Stimulated activated CD8-positive, alpha-beta memory T cell treated with anti-CD3 and anti-CD28 coated beads, Interleukin-2, amount 100 ng/mL, for 1 hour (primary cell): ENCODE measurements at places on chromosomes 11 and 22.

DNA sequence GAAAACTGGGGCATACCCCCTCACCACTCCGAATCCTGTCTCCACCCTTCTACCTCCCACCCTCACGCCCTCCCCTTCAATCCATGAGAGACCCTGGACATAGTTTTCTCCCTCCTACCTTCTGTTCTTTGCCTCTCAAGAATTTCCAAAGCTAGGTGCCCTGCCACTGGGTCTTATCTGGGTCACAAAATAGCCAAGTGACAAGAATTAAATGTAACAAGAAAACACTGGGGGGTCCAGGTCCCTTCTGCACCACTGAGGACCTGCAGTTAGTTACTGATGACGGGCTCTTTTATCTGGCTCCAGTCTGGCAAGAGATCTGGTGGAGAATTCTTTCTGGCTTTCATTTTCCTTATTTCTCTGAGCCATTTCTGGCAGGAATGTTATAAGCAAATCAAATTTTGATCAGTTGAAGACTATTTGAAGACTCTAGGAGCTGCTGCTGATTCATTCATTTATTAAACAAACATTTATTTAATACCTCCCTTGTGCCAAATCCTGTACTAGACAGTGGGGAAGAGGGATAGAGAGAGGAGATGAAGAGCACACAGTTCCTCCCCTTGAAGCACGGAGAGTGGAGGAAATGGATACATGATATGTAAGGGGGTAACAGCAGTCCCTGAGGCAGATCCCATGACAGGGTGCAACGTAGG lies 135.2 kb downstream of the RRAS2 start:
- no peak for DNase-seq

GRCh38 chr11:17368551-17368950 lies 17.0 kb downstream of the NCR3LG1 start:
- no peak for DNase-seq

DNA sequence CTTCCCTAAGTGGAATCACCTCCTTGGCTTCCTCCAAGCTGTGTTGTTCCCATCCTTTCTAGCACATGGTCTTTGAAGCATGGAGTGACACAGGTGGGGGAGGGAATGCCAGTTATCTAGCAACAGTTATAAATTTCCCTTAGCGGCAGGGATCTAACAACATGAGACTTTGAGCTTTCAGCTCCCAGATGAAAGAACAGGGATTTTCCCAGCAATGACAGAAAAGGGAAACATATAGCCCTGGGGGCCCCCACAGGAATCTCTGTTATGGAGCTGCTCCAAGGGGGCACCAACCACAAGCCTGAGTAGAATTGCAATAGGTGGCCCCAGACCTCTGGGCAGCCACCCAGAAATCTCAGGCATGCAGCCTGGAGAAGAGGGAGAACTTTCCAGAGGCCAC lies 163.0 kb downstream of the GRIK4 start:
- no peak for DNase-seq

DNA sequence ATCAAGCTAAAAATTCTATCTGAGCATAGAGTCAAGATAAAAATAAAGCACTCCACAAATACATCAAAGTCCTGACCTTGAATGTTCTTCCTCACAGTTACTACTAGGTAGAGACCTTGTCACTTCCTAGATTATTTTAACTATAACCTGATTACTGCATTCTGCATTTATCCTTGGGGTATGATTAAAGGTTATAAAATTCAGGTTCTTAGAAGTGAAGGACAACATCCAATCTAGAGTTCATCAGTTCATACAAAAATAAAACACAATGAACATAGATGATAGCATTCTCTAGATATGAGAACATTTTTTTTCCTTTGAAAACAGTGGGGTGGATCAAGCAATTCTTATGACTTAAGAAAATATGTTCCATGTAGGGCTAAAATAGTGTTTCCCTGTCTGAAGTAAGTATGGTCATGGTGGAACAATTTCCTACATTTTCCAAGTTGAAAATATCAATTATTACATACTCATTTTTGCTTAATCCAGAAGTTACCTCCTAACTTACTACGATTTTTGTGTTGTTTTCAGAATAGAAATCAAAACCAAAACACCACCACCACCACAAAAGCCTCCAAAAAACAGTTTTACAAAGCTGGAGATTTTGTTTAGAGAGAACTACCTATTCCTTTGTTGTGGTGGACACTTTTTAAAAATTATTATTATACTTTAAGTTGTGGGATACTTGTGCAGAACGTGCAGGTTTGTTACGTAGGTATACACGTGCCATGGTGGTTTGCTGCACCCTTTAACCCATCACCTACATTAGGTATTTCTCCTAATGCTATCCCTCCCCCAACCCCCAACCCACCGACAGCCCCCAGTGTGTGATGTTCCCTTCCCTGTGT lies 112.0 kb upstream of the DDI1 start:
- DNase-seq = no peak

DNA sequence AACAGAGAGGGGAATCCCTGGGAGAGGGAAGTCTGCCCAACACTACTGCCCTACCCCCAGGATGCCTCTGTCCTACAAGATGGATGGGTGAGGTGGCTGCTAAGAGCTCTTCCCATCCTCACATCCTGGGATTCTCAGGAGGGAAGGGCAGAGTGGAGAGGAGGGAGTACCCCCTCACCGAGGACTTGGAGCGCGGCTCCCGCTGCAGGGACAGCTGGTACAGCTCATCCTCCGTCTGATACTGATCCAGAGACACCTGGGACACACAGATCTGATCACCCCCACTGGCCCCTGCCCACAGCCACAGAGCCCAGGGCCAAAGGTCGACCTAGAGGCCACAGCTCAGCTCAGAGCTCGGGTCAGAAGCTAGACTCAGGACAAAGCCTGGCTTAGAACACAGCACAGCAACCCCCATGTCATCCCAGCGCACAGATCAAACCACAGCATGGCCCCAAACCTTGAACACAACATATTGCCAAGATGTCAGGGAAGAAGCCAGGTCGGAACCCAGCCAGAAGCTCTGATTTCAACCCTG lies 8.2 kb downstream of the RASGRP2 start:
- DNase-seq = no peak

GRCh38 chr11:122422682-122423081 lies 232.8 kb upstream of the UBASH3B start:
- no peak for DNase-seq

DNA sequence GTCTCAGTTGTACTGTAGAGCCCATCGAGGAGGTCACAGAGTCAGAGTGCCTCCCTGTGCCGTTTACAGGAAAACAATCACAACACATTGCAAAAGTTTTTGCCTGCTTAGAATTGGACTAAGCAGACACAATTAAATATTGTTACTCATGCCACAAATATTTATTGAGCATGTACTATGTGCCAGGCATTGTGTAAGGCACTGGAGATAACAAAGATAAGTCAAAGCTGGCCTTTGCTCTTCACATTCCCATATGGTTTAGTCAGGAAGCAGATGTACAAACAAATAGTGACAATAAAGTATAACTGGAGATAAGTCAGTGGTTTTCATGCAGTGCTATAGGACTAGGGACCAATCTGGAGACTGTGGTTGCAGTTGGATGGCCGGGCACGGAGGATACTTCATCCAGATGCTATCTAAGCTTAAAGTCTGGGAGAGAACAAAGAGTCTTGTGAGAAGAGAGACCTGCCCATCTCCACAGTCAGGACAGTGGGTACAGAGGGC lies 550.7 kb downstream of the INSC start:
- DNase-seq = no peak

DNA sequence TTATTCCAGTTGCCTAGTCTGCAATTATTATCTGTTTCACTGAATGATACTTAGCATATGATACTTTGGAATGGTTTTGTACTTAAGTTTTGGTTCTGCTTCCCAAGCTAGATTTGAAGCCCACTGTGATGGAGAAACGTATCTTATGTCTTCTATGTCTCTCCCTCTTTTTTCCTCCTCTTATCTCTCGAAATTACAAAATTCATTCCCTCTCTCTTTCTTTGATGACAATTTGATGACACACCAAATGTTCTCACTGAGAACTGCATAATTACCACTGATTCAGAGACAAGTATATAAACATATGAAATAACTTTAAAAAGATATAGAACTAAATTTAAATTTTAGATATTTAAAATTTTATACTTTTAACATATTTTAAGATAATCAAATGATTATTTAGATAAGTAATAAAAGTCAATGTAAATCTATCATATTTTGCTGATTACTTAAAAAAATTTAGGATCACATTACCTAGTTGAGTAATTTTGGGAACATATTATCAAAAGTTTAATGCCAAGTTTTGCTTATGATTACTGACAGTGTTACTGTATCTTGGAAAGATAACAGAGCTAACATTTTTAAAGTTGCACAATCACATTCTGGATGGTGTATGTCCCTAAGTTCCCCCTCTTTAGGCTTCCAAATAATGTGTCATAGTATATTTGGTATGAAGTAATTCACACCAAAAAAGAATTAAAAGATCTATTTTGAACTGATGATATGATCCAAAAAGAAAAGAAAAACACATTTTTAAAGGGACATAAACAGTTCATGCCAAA lies 255.3 kb downstream of the SBF2 start:
- DNase-seq = no peak

DNA sequence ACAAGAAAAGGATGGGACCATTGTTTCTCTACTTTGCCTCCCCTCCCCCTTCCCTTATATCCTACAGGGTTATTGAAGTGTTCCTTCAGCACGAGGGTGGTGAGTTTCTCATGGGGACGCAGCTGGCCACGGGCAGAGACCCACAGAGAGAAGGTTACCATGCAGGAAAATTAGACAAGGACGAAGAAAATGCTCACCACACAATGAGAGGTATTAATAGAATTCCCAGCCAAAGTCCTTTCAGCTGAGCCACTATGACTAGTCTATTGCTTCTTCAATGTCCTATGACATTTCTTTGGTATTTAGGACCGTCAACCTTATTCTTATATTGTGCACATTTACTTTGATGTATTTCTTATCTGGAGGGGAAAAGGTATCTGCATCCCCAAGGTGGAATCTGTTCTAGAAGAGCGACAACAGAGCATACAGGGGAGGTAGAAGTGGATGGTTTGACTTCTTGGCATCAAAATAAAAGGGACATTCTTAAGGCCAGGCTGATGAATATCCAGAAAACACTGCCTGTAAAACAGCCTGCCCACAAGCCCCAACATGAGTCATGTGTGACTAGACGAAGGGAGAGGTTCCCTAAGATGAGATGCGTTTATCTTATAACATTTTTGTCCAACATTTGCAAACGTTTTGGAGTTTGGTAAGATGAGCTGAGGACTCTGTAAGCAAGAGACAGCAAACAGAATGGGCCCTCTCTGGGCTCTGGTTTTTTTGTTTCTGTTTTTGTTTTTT lies 209.8 kb upstream of the NARS2 start:
- DNase-seq = no peak

DNA sequence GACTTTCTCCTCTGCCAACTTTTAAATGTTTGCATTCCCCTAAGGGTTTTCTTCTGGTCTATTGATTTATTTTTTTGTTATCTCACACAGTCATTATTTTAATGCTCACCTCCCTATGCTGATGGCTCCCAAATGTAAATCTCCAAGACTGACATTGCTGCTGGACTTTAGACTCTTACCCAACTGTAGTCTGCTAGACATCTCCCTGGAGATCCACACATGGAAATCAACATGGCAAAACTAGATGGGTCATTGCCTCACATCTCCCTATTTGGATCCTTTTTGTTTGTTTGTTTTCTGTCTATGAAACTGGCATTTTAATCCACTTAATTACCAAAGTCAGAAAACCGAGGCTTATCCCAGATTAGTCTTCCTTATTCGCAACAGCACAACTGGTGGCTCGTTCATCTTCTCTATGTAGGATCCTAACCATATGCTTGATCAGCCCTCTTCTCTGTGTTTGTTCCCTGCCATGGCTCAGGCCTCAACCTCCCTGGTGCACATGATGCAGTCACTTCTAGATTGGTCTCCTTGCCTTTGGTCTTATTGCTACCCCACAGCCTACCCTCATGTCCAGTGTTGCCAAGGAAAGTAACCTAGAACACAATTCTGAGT lies 37.3 kb downstream of the SC5D start:
- no peak for DNase-seq

- no peak for DNase-seq
Observed at GRCh38 chr11:29024386-29024785, 916.2 kb downstream of the METTL15 start.

DNA sequence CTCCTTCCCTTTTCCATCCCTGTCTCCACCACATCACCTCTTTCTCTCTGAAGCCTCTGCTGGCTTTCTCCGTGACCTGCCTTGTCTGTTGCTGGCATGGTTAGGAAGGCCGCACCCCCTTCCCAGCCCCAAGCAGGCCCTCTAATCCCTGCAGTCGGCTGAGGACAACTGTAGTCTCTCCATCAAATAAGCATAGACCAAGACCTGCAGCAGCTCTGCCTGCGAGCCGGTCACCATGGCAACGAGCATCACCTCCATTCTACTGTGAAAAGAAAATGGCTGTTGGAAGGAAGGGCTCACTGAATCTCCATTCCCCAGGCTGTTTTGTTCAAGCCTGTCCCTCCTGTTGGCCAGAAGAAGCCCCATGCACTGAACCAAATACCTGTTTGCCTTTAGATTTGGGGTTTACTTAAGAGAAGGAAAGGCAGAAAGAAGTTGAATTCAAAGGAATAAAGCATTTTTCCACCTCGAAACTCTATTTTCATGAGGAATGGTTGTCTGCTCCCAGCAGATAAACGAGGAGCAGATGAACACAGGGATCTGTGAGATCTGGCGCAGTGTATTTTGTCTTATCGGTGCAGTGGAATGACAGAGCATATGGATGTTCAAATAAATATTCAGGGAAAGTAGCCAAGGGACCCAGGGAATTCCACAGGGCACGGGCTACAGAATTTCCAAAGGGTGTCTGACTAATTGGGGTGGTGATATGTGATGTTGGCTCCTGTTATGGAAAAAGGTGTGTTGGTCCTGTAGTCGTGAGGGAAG lies 113.1 kb upstream of the TTC12 start:
- DNase-seq = no peak

- no peak for DNase-seq
Observed at GRCh38 chr11:93653080-93653479, 8.4 kb upstream of the CEP295 start.

GRCh38 chr11:107757661-107758060 lies 45.8 kb upstream of the SLN start:
- DNase-seq = no peak

DNA sequence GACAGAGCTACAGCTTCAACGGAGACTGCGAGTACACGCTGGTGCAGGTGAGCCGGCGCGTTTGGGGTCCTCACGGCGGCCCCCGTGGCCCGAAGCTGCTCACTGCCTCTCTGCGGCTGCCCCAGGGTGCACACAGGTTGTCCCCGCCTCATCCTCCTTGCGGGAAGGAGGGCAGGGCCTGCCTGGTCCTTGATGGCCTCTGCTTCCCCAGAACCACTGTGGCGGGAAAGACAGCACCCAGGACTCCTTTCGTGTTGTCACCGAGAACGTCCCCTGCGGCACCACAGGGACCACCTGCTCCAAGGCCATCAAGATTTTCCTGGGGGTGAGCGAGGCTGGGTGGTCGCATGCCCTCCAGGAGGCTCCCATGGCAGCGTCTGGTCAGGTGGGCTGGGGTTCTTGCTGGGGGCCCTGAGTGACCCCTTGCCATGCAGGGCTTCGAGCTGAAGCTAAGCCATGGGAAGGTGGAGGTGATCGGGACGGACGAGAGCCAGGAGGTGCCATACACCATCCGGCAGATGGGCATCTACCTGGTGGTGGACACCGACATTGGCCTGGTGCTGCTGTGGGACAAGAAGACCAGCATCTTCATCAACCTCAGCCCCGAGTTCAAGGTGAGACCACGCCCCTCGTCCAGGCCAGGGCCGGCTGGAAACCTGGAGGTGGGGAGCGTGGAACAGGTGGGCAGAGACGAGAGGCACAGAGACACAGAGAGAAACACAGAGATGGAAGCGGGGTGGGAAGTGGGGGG lies 19.4 kb downstream of the MUC5AC start:
- no peak for DNase-seq

- DNase-seq = no peak
Observed at GRCh38 chr11:17496406-17496805, 19.8 kb upstream of the ABCC8 start.
